ENCODE measurements at places on chromosomes 4 and X. TPM values are rescaled to one million over a fixed set of nuclear protein-coding genes. Genes with fewer than 3 reads are reported as not detected.

- DNase-seq, result no peak
Measured at GRCh38 chr4:10186228-10187214, 69.9 kb upstream of the WDR1 start.

Gene MTNR1A
- not detected for total RNA-seq

DNA sequence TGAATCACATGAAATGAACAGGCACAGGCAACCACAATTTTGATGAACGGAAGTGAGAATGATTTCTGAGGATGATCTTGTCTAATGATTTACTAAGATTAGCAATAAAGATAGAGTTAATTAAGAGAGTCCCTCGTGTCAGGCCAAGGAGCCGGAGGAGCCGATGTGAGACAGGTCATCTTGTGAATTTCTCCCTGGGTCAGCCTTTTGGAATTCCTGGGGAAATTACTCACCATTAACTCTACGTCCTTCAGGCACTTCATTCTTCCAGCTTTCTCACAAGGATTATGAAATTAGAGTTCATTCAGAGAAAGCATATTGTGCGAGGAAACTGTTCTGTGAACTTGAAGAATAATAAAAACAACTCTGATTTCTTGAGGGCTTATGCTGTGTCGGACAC lies 86.7 kb downstream of the PSAPL1 start:
- DNase-seq, result no peak

Gene IL21
- not detected for total RNA-seq

DNA sequence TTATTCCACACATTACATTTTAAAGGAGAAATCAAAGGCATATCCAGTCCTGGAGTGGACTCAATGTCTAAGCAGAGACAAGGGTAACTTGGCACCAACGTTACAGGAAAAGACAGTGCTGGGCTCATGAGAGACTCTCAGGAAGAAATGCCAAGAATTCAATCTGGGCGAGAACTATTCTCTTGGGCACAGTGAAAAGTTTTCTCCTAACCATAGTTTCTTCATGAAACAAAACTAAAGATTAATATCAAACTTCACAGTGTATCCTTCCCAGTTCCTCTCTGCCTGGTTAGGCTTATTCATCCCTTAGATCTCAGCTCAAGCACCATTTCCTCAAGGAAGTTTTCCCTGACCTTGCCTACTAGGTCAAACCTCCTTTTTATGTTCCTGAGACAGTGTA lies 109.4 kb upstream of the TLL1 start:
- no peak for DNase-seq

Gene ARMCX1
- 72.8 TPM for total RNA-seq

GRCh38 chrX:53263597-53264094 lies 17.7 kb downstream of the IQSEC2 start:
- no peak for DNase-seq

DNA sequence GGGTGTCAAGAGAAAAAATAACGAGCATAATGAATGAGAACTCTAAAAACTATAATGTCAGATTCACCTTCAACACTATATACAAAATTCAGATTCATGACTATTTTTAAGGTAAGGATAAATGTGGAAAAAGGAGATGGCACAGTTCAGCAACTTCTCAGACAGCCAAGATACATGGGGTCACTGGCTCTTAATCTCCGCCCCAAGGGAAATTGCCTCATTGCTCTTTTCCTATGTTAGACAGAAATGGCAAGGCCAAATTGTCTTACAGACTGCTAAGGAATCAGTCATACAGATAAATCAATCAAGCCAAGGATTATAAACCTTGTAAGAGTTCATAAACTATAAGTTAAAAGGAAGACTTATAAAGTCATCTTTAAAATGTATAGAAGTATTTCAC lies 183.4 kb downstream of the OPHN1 start:
- DNase-seq, result no peak

Gene ASB9
- 3.2 TPM for total RNA-seq

Gene TMEM129
- 99.7 TPM for total RNA-seq

Gene IGSF1
- 5.1 TPM for total RNA-seq

- DNase-seq, result no peak
Measured at GRCh38 chr4:141002323-141002805, 130.9 kb downstream of the RNF150 start.

GRCh38 chrX:11589641-11590040 lies 76.1 kb downstream of the ARHGAP6 start:
- peak; percentile 56 for DNase-seq

Gene CXCL8
- 2.2 TPM for total RNA-seq

DNA sequence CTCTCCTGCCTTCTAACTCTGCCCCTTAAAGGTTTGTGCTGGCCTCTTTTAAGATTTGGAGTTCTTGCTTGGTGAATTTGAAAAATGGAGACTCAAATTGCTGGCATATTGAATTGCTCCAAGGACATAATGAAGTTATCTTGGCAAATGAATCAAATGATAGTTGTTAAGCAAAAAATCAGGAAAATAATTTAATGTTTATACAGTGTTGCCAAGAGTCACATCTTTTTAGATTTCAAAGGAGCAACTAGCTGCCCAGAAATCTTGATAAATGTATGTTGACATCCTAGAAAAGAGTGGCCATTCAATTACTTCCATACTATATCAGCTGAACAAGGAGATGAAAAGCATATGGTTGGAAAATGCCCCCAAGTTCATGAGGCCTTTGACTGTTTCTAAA lies 610.0 kb upstream of the LCORL start:
- no peak for DNase-seq

DNA sequence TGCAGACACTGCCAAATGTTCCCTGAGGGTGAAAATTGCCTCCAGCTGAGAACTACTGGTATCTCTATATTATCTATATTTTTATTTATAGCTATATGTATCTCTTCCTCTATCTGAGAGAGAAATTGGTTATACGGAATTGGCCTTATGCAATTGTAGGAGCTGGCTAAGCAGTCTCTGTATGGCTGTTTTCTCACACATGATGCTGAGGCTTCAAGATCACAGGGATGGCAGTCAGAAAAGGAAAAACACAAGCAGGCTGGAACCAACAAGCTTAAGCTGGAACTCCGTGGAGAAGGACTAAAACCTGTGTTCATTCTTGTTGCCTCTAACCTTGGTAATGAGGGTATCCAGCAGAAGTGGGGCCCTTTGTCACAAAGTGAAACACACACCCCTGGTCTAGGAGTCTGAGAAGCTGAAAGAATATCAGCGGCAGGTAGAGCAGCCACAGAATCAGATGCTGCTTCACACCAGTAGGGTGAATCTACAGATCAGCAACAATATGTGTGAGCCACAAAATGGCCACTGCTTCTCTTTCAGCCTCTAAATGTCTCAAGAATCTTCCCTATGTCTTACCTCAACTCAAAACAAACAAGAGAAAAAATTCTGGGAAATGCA lies 166.5 kb upstream of the PPP1R2C start:
- DNase-seq, result no peak

- no peak for DNase-seq
Measured at GRCh38 chr4:22021106-22021505, 72.5 kb upstream of the KCNIP4 start.

DNA sequence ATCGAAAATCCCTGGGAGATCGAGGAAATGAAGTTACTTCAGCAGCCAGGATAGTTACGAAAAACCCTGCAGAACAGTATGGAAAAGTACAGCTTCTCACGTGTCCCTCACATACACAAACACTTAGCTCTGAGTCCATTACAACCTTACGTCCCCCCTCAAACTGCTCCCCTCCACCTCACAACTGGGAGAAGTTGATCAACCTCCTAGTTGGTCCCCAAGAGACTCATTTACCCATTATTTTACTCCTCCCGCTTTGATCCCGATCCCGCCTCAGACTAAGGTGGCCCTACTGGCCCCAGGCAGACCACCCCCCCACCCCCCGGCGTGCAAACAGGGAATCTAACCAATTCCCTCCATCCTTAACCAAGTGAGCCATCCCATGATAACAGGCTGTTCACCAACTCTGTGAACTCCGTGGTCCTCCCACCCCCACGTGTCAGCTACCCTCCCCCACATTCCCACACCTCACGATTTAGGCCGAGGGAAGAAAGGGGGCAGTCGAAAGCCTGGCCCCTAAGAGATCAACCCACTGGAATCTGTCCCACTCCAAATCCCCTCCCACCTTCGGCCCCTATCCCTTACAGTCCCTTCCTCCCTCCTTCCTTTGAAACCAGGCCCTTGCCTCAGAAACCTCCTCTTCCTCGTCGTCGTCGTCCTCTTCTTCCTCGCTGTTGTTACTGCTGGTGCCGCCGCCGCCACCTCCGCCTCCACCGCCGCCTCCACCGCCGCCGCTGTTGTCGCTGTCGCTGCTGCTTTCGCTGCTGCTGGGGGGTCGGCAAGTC lies 755 bp downstream of the ANKRD17 start:
- peak; percentile 31 for DNase-seq

- DNase-seq, result no peak
Measured at GRCh38 chr4:6183740-6184139, 16.6 kb downstream of the JAKMIP1 start.

DNA sequence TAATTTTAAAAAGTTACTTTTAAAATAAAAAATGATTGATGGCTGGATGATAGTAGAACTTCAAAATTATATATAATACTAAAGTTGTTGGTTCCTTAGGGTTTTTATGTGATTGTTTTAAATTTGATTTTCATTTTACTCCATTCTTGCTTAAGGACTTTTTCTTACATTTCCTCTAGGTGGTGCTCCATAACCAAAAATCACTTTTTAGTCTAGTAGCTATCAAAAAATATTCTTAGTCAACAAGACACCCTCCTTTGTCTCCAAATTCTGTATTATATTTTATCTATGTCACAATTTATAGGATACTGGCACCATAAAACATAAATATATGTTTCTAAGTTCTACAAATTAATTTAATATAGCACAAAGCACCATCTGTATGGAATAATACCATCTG lies 67.2 kb upstream of the BRWD3 start:
- no peak for DNase-seq

Gene EPGN
- not detected for total RNA-seq

- no peak for DNase-seq
Measured at GRCh38 chr4:90234916-90235547, 107.8 kb downstream of the CCSER1 start.

GRCh38 chr4:3054169-3054759 lies 20.1 kb downstream of the HTT-AS start:
- DNase-seq, result no peak

Gene NPY5R
- not detected for total RNA-seq

DNA sequence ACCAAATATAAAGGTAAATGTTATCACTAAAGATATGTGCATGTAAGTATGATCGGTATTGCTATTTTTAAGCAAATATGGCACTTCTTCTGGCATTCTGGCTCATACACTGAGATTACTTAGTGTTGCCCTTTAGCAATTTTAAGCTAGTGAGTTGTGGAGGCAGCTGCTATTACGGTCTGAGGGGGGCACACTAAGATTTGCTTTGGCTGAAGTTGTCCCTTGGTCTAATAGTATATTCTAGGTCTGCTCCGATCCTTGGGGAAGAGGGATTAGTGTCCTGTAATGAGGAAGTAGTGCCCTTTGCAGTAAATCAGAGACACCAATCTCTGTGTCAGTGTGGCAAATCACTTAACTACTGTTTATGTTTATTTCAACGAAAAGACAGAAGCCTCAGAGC lies 196.5 kb upstream of the FTHL17 start:
- DNase-seq, result no peak

DNA sequence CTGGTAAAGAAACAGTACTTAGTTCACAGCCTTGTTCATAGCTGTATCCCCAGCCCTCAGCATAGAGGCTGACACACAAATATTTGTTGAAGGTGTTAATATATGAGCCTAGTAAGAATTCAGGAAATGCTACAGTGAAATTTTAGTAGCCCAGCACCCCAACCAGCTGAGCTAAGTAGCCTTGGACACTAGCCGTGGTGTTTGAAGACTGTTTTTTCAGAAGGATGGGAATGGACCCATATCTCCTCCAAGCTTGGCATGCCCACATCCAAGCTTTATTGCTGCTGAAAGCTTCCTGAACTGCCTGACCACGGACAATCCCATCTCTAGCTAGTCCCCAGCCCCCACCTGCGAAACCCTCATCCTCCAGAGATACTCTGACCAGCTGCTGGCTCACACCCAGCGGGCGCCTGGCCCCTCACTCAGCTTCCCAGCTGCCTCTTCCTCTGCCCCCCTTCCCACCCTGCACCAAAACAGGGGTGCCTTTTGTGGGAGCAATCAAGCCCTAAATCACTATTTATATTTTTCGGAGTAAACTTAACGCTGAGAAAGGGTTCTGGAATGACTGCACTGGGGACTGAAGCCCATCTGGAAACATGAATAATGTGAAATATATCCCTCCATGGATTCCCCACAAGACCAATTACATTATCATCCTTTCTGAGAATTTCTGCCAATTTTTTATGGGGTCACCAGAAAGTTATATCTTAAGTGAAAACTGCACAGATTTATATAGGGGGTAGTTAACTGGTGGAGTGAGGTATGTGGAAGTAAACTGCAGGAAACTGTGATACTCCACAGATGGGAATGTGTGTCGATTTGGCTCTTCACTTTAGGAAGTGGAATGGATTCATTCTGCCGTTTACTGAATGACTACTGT lies 41.1 kb upstream of the CBR4 start:
- DNase-seq, result no peak

Gene SMIM31
- not detected for total RNA-seq

Gene CYSLTR1
- 3.2 TPM for total RNA-seq

Gene FAM184B
- total RNA-seq, result not detected

Gene MCTS1
- 32.6 TPM for total RNA-seq

DNA sequence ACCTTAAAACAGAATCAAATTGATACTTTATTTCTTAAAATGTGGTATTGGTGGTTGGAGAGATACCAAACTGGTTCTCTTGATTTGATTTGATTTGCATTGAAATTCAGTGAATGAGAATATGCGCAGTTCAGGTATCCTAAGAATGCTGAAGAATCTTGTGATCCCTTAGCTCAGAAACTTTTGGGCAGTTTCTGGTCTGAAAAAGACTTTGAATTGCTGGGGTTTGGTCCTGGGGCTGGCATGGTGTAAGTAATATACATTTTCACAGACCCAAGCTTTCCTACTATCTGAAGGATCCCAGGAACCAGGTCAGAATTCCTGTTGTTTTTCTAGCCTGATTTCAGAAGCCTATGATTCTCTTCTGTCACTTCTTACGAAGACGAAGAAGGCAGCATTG lies 6.6 kb downstream of the RAB33B start:
- no peak for DNase-seq

Gene TMPRSS11B
- total RNA-seq, result not detected

GRCh38 chr4:40908702-40909362 lies 159.1 kb downstream of the NSUN7 start:
- DNase-seq, result peak; percentile 48

Gene HAUS3
- total RNA-seq, result 12.9 TPM

DNA sequence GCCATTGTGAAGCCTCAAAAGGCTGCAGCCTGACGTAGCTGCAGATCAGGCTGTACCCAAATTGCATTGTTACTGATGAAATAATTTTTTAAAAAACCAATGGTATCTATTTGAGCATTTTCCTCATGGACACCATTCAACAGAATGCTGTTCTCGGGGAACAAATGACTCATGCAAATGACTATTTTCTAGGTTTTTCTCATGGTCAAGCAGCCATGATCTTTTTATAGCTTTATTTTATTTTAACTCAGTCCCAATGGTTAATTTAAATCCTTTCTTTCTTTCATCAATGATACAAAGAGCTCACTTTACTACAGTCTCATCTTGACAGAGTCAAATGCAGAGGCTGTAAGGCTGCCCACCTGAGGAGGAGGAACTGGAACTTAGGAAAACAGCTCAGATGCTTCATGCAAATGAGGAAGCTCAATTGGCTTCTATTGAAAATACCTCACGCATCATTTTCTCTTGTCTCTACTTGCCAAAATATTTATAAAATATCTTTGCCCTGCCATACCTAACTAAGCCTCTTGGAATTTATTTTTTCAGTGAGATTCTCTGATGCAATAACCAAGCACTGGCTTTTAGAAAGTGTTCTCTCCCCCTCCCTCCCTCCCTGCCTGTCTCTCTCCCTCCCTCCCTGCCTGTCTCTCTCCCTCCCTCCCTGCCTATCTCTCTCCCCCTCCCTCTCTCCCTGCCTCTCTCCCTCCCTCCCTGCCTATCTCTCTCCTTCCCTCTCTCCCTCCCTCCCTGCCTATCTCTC lies 81.0 kb downstream of the SORBS2 start:
- no peak for DNase-seq

Gene ERCC6L
- 3.5 TPM for total RNA-seq

All from uterus (tissue), 4 donors.